ENCODE measurements at places on chromosomes 1 and 21.

DNA sequence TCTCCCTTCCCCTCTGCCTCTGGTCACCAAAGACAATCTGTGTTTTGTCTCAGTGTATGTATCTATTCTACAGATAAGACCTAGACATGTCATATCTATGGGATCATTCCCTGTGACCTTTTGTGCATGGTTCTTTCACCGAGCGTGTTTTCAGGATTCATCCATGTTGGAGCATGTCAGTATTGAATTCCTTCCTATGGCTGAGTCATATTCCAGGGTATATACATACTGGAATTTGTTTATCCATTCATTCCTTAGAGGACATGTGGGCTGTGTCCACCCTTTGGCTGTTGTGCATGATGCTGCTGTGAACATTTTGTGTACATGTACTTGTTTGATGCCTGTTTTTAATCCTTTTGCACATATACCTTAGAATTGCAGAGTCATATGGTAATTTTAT lies 69.9 kb downstream of the NFASC start:
- DNase-seq = no peak

- no peak for DNase-seq
Observed at GRCh38 chr1:44220001-44220751, 6.9 kb downstream of the DMAP1 start.

DNA sequence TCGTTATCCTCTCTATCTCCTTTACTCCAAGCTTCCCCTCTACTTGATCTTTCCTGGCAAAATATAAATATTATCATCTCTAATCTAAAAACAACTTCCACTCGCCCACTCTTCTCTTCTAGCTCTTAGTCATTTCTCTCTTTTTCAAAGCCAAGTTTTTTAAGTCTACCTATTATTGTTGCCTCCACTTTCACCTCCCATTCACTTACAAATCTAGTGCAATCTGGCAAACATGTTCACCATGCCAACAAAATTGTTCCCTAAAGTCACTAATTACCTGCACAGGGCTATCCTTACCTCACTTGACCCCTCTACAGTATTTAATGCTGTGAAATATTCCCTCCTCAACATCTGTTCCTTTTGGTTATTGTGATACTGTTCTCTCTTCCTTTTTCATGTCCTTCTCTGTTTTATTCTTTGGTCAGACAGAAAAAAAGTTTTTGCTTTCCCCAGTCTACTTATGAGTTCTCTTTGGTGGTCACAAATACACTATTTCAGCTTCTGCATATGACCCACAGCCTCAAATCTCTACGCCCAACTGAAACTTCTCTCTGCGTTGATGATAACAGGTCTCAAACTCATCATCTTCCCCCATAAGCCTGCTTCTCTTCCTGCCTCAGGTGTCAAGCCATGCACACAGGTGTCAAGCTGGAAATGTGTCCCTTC lies 31.9 kb upstream of the RAP1A start:
- no peak for DNase-seq

DNA sequence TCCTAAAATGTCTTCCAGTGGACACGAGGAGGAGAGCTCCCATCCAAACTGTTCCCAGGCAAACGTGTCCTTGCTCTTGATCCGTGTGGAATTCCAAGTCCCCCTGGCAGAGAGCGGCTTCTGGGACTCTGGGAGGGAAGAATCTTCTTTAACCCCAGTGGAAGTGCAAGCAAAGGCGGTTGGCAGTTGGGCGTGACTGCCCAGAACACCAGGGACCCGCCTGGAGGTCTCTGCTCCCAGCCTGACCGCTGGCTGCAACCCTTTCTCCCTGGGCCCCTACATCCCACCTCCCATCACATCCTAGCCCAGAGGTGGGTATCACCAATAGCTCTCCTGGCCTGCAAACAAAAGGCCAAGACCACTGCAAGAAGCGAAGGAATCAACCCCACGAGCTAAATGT lies 17.8 kb downstream of the CASZ1 start:
- no peak for DNase-seq

DNA sequence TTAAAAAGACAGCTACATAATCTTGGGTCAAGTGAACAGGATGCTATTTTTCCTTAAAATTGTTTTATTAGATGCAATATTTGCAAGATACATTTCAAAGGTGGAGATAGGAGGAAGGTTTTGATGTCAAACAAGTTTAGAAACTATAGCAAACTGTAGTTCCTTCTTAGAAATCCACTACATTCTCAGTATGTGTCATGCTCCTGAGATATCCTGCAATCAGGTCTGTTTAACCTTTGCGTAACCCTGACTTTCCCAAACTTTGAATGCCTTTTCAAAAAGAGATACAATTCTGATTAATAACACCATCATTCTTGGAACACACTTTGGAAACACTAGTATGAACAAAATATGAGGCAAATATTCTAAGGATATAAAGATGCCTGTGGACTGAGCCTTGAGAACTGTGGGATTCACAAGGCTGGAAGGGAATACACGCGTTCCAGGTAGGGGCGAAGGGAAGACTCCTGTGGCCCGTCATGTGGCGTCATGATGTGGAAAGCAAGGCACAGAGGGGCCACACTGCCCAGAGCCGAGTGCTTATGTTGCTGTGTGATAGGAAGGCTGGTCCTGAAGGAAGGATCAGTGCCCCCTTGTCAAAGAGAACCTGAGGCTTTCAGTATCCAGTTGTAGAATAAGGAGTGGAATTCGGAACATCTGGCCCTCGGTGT lies 19.6 kb upstream of the TARBP1 start:
- no peak for DNase-seq
